ENCODE measurements at places on chromosomes 7 and 10.

DNA sequence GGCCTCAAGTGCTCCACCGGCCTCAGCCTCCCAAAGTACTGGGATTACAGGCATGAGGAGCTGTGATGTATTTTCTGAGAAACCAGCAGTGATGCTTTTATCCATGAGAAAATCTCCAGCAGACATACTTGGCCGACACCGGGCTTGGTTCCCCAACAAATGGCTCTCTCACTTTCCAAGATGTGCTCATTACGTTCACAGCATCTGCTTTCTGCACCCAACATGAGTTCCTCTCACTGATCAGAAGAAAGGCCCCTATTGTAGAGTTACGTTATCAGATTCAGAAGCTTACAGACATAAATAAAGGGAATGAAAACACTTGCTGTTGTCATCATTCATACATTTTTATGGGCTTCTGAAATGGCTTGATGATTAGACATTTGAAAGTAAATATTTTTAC is 95.0 kb downstream of the CALD1 start:
- no peak for DNase-seq

GRCh38 chr7:38839851-38840250 is 69.1 kb downstream of the VPS41 start:
- no peak for DNase-seq

GRCh38 chr10:52172581-52172980 is 141.5 kb upstream of the DKK1 start:
- DNase-seq, result no peak

GRCh38 chr10:121531076-121531829 is 67.0 kb downstream of the FGFR2 start:
- no peak for DNase-seq

GRCh38 chr10:124026589-124026939 is 66.8 kb downstream of the CHST15 start:
- DNase-seq, result no peak

DNA sequence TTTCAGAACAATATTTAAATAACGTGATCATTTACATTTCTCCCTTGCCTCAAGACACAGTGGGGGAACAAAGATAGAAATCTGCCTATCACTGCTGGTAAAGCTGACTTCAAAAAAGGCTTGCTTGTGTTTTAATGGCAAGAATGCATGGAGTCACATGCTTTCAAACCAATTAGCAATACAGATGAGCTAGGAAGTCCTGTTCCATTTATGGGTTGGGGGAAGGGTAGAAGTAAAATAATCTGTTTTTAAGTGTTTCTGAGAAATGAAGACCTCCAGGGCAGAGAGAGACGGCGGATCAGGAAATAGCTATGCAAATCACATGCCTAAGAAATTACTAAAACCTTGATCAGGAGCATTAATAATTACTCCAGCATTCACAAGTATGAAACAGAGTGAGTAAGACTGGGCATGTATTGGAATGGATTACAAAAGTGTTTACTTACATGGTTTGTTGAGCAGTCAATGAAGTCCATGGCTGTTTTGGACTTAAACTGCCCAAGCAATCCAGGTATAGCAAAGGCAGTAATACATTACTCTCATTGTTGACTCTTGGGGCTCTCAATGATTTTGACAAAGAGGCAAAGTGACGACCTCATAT is 142.0 kb downstream of the ARID5B start:
- DNase-seq, result no peak

DNA sequence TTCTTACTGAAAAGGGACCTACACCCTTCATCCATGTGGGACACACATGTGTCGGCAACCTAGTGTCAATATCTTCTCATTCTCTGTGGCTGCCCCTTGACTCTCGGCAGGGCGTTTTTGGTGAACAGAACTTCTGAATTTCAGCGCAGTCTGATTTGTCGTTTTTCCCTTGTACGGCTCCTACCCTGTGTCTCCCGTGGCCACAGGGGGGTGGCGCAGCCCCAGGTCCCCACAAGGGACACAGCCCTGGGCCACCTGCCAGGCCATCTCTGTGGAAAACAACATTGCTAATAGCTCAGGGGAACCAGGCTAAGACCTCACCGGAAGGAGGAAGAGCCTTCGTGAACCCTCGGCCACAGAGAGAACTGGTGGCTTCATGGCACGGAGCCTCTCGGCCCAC is 53.1 kb upstream of the NKX6-2 start:
- DNase-seq, result no peak

DNA sequence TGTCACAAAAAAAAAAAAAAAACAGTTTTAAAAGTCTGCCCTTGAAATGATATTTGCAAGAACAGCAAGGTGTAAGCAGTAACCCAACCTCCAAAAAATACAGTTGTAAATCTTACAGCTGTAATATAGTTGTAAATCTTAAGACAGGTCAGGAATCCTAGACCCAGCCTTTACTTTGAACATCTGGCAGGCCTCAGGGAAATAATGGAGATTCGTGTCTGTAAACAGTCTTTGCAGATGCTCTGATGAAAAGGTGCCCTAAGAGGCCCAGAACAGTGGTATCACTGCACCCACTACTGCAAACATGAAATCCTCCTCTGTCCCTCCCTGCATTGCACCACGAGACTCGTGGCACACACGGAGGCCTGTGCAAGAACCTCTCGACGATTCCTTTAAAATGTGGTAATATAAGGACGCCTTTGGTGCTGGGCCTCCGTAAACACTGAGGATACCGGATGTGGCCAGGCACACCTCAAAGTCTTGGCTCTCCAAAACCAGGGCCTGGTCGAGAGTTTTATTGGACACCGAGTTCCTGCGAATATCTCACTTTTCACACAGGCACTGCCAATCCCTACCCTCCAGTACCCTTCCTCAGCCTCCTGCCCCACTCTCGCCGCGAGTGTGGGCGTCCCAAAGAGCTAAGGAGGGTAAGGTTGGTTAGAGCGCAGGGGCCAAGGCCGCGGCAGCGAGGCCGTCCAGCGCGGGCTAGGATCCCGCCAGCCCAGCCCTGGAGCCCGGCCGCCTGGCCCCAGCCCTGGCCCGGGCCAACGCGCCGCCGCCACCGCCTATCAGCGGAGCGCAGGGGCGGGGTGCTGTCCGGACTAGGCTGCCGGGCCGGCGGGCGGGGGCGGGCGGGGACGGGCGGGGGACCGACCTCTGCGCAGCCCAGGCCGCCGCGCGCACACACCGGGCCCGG is at the start of gene REEP3:
Gene REEP3 (plus strand): TSS at position 902 of the 916 bp plus-strand sequence. CDS start 145 bp downstream, outside the sequence.
- DNase-seq, result no peak

Measured in activated CD8-positive, alpha-beta memory T cell treated with anti-CD3 and anti-CD28 coated beads, Interleukin-2, amount 50 U/mL, for 4 hours (primary cell).